GM18507 (cell line): ENCODE measurements at places on chromosomes 3 and 15.

- peak; percentile 1 for DNase-seq
These were observed 118.5 kb upstream of the LMOD3 start for GRCh38 chr3:69240651-69241568.

- DNase-seq, result no peak
These were observed 6.1 kb downstream of the TMOD2 start for GRCh38 chr15:51757450-51757849.

DNA sequence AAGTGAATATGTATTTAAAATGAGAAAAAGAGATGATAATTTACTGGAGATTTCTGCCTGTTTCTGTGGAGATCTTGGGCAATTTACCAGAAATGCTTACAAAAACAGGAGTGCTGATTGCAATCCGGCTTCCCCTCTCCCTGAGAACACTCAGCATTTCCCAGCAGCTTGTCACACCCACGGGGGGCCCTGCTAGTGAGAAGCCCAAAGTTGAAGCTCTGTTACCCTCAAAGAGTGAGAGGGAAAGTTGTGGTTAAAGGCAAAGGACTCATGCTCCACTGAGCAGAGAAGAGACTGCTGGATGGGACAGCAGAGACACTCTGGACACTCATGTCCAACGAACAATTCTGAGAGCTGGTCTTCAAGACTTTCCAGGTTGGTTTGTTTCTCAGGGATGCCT is 2.9 kb downstream of the MCTP2 start:
- DNase-seq, result no peak

GRCh38 chr3:101791778-101792177 is 12.8 kb downstream of the NXPE3 start:
- DNase-seq, result no peak

GRCh38 chr3:160661660-160662059 is 15.3 kb upstream of the ARL14 start:
- no peak for DNase-seq

DNA sequence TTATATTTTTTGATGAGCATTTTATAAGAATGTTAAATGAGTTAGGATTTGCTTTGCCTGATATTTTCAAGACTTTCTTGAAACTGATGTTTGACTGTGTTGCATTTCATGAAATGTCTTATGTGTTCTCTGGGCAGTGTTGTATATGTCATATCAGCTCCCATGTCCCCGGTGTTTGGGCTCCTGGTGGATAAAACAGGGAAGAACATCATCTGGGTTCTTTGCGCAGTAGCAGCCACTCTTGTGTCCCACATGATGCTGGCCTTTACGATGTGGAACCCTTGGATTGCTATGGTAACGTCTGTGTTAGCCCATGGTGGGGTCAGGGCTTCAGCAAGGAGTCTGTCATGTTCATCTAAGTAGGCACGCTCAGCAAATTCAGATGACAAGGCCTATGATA is 20.0 kb downstream of the MFSD1 start:
- no peak for DNase-seq

- no peak for DNase-seq
These were observed 494 bp downstream of the CPLX3 start for GRCh38 chr15:74826921-74827320.

- no peak for DNase-seq
These were observed 469.6 kb downstream of the EDEM1 start for GRCh38 chr3:5657106-5657505.

GRCh38 chr3:89932882-89933281 is 825.5 kb downstream of the EPHA3 start:
- no peak for DNase-seq

GRCh38 chr3:16888785-16889607 is 4.2 kb downstream of the PLCL2 start:
- no peak for DNase-seq
